Posterior cingulate gyrus (tissue), 11 donors: ENCODE measurements at places on chromosomes 2 and 18.

- DNase-seq, result no peak
These were observed 101.1 kb downstream of the SH3YL1 start for GRCh38 chr2:162473-163382.

DNA sequence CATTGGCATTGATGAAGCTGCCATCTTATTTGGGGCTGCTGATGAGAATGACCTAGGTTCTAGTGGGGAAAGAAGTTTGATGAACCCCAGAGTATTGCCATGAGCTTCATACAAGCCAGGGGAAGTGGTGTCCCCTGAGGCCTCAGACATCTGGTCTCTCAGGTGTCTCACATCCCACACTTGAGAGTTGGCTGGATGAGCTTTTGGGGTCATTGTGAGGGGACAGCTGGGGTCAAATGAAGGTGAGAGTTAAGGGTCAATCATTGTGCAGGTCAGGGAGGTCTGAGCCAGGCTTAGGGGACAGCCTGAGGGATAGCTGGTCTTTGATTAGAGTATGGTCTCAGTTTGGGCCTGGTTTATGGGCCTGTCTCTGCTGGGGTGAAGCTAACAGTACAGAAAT, 336.5 kb downstream of the CYP26B1 start:
- no peak for DNase-seq

GRCh38 chr2:189382668-189383067, 58.6 kb upstream of the WDR75 start:
- DNase-seq, result no peak

DNA sequence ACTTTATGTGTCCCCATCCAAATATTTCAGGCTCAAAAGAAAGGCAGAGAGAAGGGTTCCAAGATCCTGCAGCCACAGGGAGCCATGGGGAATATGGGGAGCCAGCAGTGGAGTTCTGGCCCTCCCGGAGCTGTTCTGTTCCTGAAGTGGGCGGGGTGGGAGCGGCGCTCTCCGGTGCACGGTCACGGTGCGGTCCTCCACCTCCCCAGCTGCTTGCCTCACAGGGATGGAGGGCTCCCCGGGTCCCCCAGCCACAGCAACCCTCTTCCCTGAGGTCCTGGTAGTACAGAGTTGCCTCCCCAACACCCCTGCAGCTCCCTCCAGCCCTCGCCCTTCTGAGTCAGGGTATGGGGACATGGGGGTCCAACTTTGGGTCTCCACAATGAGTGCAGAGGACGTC, 26.2 kb upstream of the SNED1 start:
- peak; percentile 43 for DNase-seq

DNA sequence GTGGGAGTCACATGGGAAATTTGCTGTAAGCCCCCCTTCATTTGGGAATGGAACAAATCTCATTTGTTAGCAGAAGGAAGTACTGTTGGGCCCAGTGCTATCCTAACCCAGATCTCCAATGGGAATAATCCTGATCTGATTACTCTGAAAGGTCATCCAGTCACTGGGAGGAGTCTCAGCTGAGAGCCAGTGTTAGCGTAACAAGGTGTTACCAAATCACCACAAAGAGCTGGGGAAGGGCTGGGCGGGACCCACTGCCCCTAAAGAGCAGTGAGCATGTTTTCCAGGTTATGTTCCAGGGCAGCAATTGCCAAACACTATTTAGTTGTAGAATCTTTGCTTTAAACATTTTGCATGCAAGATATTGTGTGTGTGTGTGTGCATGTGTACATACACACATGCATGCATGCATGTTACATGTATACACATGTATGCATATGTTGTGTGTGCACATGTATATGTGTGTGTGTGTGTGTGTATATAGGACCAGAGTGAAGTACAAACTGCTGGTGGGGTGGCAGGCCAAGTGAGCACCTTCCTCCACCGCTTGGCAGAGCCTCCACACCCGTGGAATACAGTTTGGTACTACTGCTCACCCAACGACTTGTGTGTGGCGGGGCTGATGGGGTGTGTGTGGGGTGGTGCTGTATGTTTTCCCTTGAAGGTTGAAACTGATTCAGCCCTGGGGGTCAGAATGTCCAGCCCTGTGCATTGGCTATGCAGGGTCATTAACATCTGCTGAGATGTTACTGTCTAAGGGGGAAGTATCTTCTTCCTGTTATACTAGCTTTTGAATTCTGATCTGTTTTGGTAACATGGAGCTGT, 15.2 kb downstream of the INPP5D start:
- no peak for DNase-seq

- no peak for DNase-seq
These were observed 195.2 kb downstream of the SLC8A1 start for GRCh38 chr2:40256649-40257048.

DNA sequence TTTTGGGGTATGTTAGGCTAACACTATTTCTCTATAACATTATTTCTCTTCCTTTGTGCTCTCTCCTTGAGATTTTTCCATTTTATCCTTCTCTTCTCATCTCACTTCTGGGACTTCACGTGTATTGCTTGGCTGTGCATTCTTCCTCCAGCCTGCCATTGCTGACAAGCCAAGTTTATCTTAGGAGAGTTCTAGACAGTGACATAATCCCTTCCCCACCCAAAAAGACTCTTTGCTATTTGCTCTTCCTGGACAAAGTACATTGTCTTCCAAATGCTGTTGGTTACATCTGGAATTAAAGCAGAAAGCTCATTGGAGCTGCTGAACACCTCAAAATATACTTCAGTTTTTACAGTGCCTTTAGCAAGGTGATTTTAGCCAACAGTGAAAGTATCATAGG, 8.9 kb downstream of the TSPYL6 start:
- no peak for DNase-seq

- DNase-seq, result no peak
These were observed 203.3 kb upstream of the SMAD2 start for GRCh38 chr18:48133671-48134251.

DNA sequence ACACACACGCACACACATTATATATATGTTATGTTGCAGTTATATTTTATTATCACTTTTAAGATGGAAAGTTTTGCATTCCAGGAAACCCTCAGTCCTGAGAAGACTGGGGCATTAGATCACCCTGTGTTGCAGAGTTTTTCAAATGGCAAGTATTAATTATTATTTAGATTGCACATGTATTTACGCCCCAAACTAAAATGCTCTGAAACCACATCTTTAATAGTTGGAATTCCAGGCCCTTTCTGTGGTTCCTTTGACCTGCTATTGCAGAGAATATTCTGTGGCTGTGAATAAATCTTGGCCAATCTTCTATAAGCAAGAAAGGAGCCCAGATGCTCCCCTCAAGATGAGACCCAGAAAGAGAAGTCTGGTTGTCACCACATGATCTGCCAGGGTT, 427.0 kb upstream of the TNP1 start:
- DNase-seq, result no peak

DNA sequence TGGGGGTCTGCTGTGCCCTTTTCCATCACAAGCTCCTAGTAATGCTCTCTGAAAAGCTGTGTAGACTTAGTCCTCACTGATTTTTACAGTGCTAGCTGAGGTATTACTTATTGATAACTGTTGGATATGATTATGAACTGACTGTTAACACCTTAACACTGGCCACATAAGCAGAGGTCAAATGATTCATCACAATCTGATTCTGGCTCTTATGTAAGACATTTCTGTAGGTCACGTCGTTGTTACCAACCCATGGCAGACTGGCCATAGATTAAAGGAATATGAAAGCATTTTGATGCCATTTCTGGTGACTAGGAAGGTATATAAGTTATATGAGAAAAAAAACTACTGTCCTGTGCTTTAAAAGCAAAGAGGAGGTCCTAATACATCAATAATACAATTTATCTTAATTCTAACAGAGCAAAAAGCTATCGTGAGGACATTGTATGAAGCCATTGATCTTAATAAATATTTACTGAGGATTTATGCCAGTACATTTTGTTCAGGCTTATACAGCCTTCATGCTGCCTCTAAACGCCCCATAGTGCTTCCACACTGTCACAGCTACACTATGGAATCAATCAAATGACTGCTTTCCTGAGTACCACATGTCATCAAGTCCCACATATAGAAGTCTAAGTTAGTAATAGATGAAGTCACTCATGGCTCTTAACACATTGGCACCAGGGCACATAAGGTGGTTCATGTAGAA, 6.9 kb upstream of the RND3 start:
- no peak for DNase-seq

DNA sequence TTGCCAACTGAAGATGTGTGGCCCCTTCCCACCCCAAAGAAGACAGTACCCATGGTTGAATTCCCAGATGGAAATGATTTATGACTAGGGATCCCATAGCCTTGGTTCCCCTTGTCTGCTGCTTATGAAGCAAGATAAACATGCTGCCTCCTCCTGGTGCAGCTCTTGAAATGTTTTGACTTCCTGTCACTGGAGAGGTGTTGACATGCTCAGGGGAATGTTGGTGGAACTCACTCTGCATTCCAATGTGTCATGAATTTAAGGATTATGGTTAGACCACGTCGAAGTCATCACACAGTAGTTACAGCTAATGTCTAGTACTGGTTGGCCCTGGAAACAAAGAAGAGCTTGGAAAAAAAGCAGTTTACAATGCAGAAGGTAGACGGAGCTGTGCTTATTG, 69.0 kb upstream of the FAM110C start:
- DNase-seq, result no peak

GRCh38 chr18:54802686-54803395, 25.4 kb upstream of the RAB27B start:
- DNase-seq, result no peak

DNA sequence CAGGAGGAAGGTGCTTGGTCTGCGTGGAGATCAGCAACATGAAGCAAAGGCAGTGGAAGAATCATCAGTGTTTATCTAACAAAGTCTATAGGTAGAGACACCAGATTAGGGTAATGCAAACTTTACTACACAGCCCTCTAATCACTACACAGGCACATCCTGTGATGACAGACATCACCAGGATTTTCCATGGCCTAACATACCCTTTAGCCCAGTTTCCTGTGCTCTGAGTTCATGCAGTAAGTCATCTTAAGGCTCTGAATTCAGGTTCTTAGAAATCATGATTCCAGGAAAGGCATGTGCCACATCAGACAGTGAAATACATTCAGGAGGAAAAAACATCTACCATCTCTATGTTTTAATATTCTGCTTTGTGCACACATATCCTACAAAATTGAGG, 708.5 kb upstream of the SLC8A1 start:
- DNase-seq, result no peak

- DNase-seq, result no peak
These were observed 20.8 kb upstream of the FIGN start for GRCh38 chr2:163756588-163756987.

DNA sequence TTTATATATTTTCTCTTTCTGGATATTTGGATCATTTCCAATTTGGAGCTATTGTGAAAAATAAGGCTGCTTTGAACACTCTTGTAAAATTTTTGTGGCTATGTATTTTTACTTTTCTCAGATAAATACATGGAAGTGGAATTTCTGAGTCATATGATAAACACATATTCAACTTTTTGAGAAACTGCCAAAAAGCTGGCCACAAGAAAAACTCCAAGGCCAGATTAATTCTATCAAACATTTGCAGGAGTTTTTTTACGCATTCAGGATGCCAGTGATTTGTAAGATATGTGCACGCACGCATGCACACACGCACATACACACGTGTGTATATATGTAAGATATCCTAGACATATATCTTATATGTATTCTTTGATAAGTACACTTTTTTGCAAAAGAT, 477.5 kb upstream of the SPHKAP start:
- DNase-seq, result no peak

GRCh38 chr18:55097456-55098170, 138.4 kb upstream of the CCDC68 start:
- no peak for DNase-seq

DNA sequence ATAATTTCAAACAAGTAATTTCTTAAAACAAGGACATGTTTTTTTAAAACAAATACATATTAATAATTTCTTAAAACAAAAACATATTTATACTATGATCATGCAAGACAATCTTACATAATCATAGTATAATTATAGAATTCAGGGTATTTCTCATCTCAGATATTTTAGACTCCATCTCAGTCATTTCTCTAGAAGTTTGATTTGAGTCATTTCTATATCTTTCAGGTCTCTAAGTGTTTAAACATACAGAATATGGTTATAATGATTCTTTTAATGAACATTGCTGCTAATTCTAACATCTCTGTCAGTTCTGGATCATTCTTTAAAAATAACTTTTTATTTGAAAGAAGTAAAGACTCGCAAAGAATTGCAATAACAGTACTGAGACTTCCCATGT, 154.2 kb upstream of the KYNU start:
- no peak for DNase-seq

DNA sequence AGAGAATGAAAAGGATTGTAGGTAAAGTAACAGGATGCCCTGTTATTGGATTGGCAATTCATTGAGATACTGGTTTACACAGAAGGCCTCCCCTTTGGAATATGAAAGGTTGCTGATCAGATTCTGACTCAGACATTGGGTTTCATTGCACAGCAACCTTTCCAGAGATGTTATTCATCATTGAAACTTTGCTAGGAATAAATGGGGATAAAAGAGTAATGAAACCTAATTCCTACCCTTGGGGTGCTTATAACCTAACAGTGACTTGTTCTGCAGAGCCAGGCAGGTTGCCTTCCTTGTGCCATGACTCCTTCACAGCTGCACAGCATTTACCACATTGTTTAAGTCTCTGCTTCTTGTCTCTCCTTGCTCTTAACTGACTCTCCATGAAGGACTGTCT, 5.0 kb downstream of the NAB1 start:
- no peak for DNase-seq

DNA sequence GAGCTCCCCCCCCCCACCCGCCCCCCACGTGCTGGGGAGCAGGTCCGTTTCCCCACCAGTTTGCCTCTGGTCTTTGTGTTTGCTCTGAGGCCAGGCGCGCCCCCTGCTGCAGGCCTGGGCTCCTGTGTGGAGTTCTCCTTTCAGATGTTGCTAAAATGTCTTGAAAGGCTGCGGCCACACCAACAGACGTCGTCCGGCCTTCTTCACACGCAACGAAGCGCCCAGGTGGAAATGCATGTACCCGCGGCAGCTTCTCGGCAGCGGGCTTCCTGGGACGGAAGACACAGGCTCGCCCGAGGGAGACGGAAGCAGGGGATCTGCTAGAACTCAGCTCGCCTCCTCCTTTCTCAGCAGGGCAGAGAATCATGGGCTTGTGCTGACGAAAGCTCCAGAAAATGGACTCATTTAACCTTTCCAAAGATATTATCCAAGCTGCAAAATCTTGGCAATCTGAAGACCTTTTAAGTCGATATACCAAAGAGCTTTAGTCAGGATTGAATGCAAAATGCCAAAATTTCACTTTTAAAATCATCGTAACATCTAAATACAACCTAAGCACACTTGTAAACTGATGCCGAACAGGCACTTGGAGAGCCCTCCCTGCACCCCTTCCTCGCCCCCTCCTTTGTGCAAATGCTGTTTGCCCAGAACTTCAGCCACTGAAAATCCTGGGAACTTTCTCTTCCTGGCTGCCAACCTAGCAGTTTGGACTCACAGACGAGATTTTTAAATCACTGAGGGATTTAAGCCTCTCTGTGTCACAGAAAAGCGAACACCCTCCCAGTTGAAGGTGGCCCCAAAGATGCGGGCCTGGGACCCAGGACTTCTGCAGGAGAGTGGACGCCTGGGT, 125.5 kb upstream of the ZNF516 start:
- DNase-seq, result peak; percentile 87

GRCh38 chr18:77107292-77107691, 25.3 kb downstream of the MBP start:
- no peak for DNase-seq

- DNase-seq, result no peak
These were observed 50.7 kb downstream of the SIGLEC15 start for GRCh38 chr18:45876161-45876560.
